ENCODE measurements at places on chromosomes 1 and 21.

GRCh38 chr21:35857095-35857494 lies 203.2 kb downstream of the SETD4 start:
- H3K4me1 ChIP-seq: no peaks in the 10 kb centered on the region
- no peak overlapping the region for H3K4me3 ChIP-seq
- peaks cover 35% of the 10 kb centered on the region for H3K27me3 ChIP-seq
- H3K27ac ChIP-seq: no peak overlapping the region

DNA sequence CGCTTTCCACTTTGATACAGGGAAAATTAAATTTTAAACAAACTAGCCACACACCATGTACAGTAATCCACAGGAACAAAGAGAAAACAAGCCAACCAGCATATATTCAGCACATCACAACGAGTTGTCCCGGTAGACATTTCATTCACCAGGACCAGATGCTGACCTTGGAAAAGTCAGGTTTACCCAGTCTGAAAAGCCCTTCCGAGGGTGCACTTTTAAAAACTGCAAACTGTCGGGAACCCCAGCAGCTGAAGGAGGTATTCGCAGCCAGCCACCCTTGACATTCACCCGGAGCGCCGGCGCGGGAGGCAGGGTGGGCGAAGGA lies 1.2 kb downstream of the MCOLN3 start:
- DNase-seq: no peak
- peak overlapping the region; percentile 24 for H3K4me3 ChIP-seq
- peaks cover 7% of the 10 kb centered on the region for H3K4me1 ChIP-seq
- H3K36me3 ChIP-seq: no peaks in the 10 kb centered on the region
- no peak overlapping the region for H3K27ac ChIP-seq

- peak; percentile 67 for DNase-seq
- peaks cover 9% of the 10 kb centered on the region for H3K36me3 ChIP-seq
- H3K4me1 ChIP-seq: peaks cover 33% of the 10 kb centered on the region
- no peak overlapping the region for H3K27ac ChIP-seq
- peak overlapping the region; percentile 95 for H3K4me3 ChIP-seq
Measured at GRCh38 chr1:235326719-235327558, 1.0 kb downstream of the ARID4B start.

DNA sequence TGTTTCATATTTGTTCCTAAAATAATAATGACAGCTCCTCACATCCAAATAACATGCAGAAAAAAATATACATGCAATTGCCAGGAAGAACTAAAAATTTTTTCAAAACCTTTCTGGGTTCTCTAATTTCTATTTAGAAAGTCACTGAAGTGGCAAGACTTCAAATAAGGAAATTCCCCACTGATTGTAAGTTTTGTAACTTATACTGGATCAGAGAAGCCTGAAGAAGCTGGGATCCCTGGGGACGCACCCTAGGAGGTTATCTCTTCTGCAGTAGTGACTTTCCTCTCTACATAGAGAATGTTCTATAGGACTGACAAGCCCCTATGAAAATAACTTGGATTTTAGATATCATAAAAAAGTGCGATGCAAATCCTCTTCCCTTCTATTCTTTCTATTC lies 182.6 kb downstream of the MRPL39 start:
- no peaks in the 10 kb centered on the region for H3K27me3 ChIP-seq
- no peaks in the 10 kb centered on the region for H3K36me3 ChIP-seq
- peaks cover 33% of the 10 kb centered on the region for H3K4me1 ChIP-seq

GRCh38 chr1:225612287-225612686 lies 40.6 kb downstream of the ENAH start:
- H3K27me3 ChIP-seq: no peaks in the 10 kb centered on the region
- H3K4me3 ChIP-seq: no peak overlapping the region

Measured in memory B cell (primary cell).